ENCODE measurements at places on chromosomes 1 and 21.

- no peak for DNase-seq
Measured at GRCh38 chr1:238399558-238399957, 508.8 kb upstream of the ZP4 start.

DNA sequence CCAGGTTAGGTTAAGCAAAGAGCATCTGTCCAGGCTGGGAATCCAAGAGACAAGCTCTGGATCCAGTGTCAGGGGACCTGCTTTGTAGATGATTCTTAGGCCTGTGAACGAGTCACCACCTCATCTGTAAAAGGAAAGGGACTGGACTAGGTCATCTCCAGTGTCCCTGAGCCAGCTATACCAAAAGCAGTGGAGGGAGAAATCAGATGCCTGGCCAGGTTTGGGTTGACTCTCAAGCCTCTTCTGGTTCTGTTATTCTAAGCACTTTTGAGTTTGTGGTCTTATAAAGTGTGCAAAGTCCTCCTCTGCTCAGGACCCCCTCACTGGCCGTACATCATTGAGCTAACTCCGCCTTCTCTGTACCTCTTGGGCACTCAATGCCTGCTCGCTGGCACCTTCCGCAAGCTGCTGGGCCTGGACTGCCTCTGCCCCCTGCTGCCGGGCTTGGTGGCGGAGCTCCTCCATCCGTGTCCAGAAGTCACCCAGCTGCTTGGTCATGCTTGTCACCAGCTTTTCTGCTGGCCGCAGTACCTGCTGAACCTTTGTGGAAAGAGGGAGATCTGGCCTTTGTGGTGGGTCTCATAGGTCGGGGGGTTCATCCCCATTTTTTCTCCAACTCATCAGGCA lies 33.6 kb downstream of the CAMK1G start:
- no peak for DNase-seq

- no peak for DNase-seq
Measured at GRCh38 chr1:50667710-50668356, 244.6 kb upstream of the DMRTA2 start.

GRCh38 chr1:236167154-236167553 lies 24.8 kb downstream of the GPR137B start:
- DNase-seq, result no peak

DNA sequence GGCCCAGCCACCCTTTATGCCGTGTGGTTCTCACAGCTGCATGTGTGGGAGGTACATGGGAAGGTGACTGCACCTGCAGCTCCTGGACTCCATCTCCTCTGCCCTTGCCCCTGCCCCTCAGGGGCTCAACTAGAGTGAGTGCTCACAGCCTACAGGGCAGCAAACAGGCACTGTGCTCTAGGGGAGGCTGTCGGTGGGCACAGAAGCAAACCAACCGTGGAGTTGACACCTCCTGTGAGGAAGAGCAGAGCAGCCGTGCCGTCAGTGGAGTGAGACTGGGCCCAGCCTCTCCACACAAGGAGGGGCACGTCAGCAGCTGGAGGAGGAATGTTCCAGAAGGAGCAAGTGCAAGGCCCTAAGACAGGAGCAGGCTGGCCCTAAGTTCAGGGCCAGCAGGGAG lies 32.7 kb downstream of the BMP8A start:
- DNase-seq, result no peak

GRCh38 chr1:148362626-148363438 lies 120.3 kb downstream of the PPIAL4G start:
- no peak for DNase-seq

DNA sequence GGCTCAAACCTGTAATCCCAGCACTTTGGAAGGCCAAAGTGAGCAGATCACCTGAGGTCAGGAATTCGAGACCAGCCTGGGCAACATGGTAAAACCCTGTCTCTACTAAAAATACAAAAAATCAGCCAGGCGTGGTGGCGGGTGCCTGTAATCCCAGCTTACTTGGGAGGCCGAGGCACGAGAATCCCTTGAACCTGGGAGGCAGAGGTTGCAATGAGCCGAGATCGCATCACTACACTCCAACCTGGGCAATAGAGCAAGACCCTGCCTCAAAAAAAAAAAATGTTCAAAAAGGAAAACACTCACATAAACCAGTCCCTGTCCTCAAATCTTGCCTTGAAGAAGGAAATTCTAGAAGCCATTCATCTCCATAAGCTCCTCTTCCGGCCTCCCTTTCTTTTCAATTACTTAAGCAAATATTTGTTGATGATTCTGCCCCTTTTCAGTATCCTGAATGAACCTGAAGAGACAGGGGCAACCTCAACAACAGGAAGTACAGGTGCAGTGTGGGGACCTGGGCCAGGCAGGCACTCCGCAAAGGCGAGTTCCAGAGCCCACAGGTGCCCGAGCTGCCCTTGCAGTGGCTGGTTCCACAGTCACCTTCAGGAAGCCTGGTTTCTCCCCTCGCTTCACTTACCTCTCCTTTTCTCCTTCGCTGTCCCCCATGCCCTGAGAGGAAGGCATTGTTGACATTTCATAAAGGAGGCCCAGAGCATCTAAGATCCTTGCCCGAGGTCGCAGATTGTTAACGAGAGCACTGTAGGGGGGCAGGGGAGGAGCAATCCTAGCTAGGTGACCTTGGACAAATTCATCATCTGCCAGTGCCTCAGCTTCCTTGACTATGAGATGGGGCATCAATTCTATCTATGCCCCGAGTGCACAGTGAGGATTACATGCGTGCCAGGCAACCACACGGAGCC lies 8.9 kb upstream of the LEFTY1 start:
- DNase-seq, result no peak

DNA sequence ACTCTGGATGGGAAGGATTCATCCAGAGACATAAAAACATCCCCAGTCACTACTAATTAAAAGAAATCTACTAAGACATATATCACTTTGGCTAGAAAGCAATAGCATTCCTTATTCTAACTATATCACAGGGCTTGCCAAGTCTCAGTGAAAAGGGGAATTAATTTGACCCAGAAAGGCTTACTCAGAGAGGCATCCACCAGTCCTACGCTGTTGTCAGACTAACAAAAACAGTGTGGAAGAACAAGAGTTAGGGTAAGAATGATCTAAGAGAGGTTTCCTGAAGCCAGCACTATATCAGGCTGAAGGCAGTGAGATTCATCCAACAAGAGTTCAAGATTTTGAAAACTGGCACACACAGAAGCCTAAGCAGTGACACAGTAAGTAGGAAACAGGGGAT lies 126.1 kb downstream of the GDAP2 start:
- no peak for DNase-seq

DNA sequence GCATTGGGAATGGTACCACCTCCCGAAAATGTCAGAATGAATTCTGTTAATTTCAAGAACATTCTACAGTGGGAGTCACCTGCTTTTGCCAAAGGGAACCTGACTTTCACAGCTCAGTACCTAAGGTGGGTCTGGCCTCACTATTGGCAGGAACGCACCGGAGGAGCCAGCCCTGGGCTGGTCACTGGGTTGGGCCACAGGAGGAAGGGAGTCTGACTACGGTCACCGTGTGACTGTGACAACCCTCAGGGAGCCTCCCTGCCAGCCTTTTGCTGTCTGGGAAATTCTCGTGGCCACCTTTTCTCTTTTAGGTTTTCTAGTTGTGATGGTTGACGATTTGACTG lies 2.2 kb downstream of the IL10RB start:
- DNase-seq, result no peak

DNA sequence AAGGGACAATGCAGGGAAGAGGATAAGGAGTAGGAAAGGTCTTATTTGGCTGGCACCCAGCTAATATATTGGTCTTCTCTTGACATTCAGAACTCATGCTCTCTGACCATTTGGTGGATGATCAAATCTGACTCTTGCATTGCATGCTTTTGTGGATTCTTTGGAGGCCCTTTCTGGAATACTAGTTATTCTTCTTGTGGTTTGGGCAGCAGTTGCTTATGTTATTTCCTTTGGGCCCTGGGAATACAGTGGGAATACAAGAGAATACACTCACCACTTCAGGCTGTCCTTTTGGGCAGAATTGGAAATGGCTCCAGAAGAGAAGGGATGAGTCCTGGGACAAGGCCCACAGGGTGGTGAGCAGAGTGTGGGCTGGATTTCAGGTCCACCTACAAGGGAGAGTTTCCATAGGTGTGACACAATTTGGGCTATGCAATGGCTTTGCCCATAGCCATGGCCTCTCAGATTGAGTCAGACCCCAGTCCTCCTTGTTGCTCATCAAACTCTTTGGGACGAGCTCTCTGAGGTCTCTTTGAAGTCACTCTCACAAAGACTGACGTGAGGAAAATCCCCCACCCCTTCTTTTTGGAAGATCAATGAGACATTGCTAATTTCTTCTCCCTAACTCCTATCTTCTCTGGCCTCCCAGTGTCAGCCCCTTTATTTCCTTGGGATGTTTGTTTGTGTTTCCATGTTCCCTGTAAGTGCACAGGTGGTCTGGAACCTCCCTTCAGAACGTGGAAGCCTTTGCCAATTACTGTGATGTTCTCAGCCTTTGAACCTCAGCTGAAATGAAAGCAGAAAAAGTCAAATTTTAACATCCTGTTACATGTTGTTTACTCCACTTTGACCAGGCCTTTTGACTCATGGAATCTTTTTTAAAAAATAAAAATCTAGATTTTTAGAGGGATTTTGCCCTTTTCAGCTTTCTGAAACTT lies 19.4 kb downstream of the HSD11B1 start:
- DNase-seq, result no peak

- no peak for DNase-seq
Measured at GRCh38 chr1:197453376-197454058, 185.5 kb downstream of the CRB1 start.

DNA sequence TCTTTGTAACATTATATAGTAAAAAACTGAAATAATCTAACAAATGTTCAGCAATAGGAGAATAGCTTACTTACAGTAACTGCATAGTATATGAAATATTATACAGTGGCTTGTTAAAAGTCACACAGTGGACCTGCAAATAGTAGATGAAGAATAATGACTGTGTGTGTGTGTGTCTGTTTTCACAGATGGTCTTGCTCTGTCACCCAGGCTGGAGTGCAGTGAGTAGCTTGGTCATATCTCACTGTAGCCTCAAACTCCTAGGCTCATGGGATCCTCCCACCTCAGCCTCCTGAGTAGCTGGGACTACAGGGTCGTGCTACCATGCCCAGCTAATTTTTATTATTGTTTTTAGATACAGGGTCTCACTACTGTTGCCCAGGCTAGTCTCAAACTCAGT lies 67.3 kb upstream of the KIAA1614 start:
- no peak for DNase-seq

- DNase-seq, result no peak
Measured at GRCh38 chr1:64320922-64321614, 117.6 kb downstream of the UBE2U start.

DNA sequence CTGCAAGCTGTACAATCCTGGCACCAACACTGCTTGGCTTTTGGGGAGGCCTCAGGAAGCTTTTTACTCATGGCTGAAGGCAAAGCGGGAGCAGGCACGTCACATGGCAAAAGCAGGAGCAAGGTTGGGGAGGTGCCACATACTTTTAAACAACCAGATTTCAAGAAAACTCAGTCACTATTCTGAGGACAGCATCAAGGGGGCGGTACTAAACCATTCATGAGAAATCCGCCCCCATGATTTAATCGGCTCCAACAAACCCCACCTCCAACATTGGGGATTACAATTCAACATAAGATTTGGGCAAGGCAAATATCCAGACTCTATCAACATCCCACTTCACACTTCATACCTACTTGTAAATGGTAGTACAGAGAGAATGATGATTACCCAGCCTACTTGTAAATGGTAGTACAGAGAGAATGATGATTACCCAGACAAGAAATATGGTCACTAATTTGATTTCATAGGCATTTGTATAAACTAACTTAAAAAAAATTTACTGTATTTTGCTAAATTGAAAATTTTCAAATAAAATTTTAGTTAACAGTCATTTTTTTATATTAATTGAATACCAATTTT lies 24.9 kb downstream of the ATP5PF start:
- no peak for DNase-seq

DNA sequence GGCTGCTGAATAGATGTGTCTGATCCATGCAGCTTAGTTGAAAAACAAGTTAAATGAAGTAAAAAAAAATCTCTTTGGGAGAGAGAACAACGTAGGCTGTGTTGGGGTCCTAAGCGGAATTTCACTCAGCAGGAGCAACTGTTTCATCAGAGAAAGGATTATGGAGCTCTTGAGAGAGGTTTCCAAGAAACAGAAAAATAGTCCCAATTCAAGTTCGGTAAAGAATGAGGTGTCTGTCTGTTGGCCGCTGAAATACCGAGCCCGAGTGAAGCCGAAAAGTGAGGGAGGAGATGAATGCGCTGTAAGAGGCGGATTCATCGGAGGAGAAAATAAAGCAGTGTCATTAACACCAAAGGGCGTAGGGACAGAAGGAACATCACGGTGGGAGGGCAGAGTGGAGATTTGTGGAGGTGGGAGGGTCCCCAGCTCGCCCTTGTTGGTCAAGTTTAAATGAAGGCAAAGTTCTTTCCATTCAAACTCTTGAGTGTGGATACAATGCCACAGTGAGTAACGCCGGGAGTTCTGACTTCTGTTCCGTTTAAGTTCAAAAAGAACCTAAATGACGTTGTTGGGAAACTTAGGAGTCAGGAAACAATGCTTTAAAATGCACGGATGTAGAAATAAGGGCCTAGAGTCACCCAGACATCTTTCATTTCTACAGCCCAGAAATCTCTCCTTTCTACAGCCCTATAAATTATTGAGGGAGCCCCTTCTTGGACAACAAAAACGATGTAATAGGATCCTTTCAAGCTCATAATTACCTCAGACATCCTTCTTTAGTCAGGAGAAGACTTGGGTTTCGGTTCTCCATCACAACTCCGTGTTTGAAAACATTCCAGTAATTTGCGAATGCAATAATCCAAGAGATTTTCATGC lies 15.6 kb upstream of the SLC45A1 start:
- no peak for DNase-seq

DNA sequence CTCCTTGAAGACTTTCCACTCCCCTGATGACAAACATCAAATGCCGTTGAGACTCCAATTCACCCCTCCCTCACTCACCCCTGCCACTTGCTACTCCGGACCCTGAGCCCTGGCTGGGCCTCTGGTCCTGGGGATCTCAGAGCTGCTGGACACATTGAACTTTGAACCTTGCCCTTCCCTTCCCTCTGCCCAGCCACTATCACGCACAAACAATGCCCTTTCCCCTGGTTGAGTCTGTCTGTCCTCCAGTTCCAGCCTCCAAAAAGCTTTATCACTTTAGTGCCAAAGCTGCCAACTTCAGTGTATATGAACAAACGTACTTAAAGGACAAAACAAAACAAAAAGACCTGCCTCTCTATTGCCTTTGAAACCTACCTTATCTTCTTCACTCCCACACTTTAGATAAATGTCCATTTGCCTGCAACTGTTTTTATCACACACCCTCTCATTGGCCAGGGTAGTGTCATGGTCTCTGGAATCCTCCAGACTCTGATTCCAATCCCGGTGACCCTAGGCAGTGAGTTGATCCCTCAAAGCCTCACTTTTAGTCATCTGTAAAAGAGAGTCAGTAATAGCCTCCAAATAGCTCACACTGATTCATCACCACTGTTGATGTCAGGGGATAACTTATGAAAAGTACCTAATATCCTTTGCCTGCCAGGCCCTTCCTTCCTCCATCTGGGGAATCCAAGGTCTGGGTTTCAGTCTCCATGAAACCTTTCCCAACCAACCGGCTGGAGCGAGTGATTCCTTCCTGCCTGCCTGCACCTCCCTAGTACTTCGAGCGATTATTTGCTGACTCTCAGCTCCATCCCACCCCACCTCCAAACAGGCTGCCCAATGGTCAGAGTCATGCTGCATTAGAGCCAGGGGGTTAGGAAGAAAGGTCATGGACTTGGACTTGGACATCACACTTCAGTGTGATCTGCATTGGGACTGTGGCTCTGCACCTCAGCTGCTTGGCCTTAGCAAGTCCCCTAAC lies 15.9 kb upstream of the SPOCD1 start:
- no peak for DNase-seq
